SK-MEL-5 (cell line): ENCODE measurements at places on chromosomes 1 and 21.
A peak's percentile ranks its signal among the peaks of the same experiment; 100 is the strongest.

- peak; percentile 66 for DNase-seq
Observed at GRCh38 chr1:94329986-94330385, 88.2 kb upstream of the ABCD3 start.

GRCh38 chr1:114094363-114094634 lies 59.4 kb downstream of the SYT6 start:
- no peak for DNase-seq

DNA sequence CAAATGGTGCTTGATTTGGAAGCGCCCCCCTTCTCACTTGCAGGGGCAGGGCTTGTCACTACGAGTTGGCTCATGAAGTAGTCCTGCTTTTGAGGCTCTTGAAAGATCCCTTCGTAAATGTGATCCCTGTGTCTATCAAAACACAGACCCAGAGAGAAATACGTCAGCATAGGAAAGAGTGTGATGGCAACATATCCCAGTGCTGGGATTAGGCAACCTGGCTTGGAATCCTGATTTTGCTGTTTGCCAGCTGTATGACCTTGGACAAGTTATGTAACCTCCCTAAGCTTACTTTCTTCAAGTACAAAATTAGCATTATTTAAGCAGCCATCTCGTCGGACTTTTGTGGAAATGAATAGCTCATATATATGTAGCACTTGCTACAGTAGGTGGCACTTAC lies 228.4 kb downstream of the ATG4C start:
- DNase-seq = peak; percentile 59

DNA sequence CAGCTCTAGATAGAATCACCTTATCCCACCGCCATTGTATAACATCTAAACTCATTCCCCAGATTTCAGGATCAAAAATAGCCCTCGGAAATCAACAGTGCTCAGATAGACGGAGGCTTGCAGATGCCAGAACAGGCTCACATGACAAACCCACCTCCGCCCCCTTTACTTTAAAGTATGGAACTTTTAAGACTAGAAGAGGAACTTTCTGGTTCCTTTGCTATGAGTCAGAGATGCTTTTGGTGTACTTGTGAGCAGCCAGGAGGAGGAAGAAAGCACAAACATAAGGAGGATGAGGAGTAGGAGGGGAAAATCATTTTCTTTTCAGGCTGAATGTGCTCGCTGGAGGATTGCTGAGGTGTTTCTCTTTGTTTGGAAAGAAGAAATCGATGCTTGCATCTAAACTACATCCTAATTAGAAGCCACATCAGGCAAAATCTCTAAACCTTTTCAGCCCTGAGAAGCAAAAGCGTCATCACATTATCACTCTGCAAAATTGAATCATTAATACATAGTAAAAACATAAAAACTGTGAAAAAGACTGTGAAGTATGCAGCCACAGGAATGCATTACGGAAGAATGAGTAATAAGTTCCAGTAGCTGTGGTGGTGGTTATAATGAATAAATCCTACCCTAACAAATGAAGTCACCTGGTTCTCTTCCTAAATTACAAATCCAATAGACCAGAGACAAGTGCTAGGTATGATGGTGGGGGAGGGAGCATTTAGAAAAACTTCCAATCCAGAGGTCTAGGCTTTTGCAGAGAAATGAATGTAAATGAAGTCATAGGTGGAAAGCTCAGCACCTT lies 251.3 kb downstream of the KCNH1 start:
- no peak for DNase-seq
